ENCODE measurements at places on chromosomes 7 and 10.

GRCh38 chr10:28661035-28661434 is 16.3 kb upstream of the BAMBI start:
- no peak for DNase-seq

GRCh38 chr7:7102906-7103305 is 79.4 kb upstream of the C1GALT1 start:
- no peak for DNase-seq

GRCh38 chr7:22016507-22016906 is 70.8 kb upstream of the CDCA7L start:
- DNase-seq = peak; percentile 70

DNA sequence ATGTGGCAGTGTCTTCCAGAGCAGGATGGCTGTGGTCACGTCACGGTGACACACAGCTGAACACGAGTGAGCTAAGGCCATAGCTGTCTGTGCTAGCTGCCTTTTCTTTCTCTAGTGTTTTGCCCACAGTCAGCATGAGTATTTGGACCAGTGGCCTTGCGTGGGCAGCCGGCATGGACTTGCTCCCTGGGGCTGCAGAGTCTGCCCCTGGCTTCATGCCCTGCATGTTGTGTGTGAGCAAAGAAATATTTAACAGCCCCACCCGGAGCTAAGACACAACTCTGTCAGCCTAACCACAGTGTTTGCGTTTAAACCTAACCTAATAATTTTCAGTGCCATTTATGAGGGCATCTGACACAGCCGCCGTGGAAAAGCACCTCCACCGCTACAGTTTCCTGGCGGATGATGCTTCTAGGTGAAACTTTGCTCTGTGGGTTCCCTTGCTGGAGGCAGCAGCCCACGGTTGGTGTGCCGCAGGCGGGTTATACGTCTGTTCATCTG is 14.6 kb downstream of the CHST12 start:
- DNase-seq = no peak

GRCh38 chr7:132390705-132391104 is 185.6 kb downstream of the PLXNA4 start:
- DNase-seq = no peak

DNA sequence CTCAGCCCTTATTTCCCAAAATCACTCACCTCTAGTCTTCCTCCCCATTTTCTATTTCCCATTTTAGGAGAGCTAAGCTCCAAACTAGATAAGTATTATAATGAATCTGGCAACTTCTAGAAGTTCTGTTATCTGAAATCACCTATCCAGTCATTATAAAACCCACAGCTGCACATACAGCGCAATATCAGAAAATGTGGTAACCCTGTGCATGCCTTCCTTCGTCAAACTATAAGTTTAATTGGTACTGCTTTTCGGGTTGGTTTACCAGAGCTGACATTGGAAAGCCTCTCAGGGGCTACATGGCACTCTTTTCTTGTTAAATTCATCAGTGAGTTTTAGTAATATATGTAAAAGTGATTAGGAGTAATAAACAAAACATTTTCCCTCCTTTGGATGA is 1.6 kb downstream of the LAMB4 start:
- no peak for DNase-seq

- DNase-seq = no peak
Observed at GRCh38 chr7:6180344-6180725, 92.1 kb downstream of the CYTH3 start.

GRCh38 chr10:132590094-132590751 is 52.6 kb downstream of the INPP5A start:
- no peak for DNase-seq

GRCh38 chr7:44385434-44386138 is 60.2 kb upstream of the CAMK2B start:
- no peak for DNase-seq

DNA sequence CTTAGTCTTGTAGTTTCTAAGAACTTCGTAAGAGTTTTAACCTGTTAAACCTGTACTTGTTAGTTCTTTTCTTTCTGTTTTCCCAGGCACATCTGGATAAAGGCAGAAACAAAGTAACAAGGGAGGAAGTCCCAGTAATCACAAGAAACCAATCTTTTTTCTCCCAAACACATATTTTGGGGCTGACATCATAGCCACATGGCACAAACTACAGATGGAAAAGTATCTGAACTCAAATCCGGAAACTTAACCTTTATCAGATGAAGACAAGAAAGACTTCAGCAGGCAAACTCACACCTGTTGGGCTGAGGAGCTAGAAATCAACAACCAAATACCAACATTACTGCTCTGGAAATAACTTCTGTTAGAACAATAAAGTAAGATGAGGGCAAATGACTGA is 67.1 kb downstream of the CUBN start:
- DNase-seq = peak; percentile 68

DNA sequence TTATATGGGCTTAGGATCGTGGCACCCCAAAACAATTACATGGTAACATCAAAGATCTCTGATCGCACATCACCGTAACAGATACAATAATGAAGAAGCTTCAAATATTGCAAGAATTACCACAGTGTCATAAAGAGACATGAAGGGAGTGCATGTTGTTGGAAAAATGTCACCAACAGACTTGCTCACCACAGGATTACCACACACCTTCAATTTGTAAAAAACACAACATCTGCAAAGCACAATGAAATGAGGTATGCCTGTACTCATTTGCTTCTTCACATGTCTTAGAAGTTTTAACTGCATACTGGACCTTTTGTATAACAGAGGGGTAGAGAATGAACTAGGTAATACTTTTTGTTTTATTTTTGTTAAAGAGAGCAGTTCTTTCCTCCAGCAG is 96.6 kb downstream of the TPST1 start:
- no peak for DNase-seq

DNA sequence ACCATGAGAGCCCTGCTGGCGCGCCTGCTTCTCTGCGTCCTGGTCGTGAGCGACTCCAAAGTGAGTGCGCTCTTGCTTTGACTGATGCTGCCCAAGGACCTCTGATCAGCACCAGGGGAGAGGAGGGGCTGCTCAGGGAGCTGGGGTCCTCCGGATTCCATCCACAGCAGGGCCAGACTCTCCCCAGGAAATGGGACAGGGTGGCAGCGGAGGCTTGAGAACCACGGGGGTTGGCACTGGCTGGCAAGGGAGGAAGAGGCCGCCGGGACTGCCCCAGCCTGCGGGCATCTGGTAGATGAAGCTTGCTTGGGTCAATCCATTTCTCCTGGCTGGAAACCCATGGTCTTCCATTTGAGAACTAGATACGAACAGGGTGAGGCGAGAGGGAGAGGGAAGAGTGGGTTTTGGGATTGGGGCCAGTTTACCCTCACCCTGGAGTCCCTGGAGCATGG is 647 bp downstream of the PLAU start:
- no peak for DNase-seq

DNA sequence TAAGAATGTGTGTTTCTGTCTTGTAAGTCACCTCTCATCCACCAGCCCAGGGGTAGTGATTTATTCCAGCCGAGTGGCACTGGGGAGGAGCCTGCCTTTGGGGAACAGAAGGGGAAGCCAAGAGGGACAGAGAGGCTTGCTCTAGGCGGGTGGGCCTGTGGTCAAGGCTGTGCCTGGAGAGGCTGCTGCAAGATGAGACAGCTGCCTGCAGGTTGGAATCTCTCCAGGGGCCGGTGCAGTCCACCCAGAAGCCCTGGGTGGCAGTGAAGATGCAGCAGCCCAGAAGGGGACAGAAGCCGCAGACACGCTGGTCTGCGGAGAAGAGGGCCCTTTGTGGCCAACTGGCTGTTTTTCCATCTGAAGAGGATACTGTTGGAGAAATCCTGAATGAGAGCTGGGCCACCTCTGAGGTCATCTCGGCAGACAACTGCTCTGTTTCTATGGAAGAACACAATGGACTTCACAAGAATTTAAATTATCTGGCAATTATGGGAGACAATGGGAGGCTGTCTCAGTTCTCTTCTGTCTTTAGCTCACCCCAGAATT is 175.7 kb downstream of the GFRA1 start:
- peak; percentile 56 for DNase-seq

GRCh38 chr7:127911968-127912511 is 119.2 kb downstream of the LRRC4 start:
- no peak for DNase-seq

DNA sequence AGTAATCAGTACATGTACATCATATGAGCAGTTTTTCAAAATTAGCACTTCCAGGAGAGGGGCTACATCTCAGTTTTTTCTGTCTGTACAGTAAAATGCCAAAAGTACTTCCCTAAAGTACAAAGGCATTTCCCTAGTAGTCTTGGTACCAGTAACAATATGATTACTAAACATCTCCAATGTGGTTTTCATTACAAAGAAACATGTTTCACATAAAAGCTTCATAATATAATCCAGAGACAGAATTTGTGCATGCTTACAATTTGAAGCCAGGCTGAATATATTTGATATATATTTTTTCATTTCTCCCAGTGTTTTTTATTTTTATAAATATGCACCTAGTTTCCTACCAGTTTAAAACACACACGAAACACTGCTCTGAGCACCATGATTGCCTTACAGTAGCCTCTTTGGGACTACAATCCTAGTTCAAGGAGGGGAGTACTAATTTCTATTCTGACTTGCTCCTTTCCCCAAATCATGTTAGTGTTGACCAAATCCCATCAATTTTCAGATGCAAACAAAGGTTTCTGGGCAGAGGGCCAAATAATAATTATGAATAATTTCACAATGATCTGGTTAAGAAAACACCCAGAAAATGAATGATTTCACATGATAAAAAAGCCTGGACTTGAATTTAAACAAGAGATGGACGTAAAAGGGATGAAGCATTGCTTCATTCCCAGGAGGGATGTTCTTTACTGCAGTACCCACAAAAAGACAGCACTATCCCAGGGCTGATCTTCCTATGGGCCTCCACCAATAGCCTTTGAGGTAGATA is 201.3 kb downstream of the SLC25A13 start:
- DNase-seq = no peak

DNA sequence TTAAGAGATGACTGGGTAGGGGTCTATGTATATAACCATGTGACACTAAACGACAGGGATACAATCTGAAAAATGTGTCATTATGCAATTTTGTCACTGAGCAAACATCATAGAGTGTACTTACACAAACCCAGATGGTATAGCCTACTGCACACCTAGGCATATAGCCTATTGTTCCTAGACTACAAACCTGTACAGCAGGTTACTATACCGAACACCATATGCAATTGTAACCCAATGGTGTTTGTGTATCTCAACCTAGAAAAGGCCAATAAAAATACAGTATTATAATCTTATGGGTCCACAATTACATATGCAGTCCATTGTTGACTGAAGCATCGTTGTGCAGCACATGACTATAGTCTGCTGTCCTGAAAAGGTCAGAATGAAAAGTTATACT is 22.9 kb downstream of the STRIP2 start:
- DNase-seq = no peak

DNA sequence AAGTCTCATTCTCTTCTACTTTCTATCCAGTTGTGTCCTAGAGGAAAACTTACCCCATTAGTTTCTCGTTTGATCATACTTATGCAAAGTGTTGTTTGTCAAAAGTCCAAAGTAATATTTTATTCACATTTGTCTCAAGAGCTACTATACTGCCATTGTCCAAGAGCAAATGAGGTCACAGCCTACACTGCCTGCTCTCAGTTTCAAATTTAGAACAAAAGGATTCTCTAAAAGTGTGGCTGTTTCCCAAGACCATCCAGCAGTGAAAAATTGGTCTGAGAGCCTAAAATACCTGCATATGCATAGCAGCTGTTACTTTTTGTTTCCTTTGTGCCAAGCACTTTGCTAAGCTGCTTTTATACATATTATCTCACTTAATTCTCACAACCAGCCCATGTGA is 439.5 kb upstream of the NFE2L3 start:
- DNase-seq = no peak

- DNase-seq = no peak
Observed at GRCh38 chr10:82394122-82394521, 519.1 kb downstream of the NRG3 start.

GRCh38 chr7:143300959-143301935 is 13.1 kb downstream of the CASP2 start:
- no peak for DNase-seq

DNA sequence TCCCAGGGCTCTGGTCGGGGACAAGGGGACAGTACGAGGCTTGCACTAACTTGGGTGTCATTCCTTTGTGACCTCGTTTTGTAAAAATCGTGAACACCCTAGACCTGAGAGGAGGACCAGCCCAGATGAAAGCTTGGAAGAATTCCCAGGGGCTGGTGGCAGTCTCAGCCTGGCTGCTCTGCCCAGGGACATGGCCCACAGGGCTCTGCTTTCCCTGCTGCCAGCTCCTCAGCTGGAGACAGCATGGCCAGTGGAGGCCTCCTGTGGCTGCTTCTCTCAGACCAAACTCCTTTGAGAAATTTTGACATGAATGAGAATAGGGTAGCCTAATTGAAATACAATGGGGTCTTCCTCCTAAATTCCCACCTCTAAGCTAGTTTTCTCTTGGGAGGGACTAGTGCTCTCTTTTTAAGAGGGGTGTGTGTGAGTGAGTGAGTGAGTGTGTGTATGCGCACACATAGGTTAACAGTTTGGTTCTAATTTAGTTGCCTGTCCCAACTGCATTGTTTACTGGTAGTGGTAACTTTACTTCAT is 140.3 kb upstream of the EFCAB10 start:
- peak; percentile 7 for DNase-seq
